ENCODE measurements at places on chromosomes 2 and 18.

DNA sequence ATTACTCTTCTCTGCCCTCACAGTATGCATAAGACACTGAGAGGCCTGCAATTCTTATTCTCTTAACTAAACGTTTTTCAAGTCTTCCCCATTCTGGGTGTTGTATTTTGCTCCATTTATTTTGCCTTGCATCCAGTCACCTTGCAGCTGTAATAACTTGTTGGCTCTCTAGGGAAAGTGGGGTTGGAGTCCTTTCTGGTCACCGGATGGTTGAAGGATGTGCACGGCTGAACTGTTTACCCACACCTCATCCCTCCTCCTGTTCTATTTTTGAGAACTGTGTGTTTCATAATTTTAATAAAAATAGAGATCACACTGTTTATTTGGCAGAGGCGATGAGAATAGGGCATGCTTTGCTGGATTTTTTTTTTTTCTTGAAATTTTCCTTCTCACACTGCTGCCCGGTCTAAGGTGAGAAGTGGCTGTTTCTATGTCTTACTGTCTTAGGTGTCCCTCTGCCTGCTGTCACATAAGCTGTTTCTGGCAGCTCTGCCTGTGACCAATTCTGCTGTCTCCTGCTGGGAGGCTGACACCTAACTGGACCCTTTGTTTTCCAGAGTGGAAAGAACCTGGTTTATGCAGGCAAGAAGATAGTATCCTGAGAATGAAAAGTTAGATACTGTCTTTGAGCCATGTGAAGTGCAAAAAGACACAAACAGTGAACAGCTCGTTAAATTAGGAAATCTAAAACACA is 342.6 kb downstream of the DPP10 start:
- DNase-seq: no peak

GRCh38 chr2:98034745-98035144 is 39.0 kb upstream of the TMEM131 start:
- no peak for DNase-seq

DNA sequence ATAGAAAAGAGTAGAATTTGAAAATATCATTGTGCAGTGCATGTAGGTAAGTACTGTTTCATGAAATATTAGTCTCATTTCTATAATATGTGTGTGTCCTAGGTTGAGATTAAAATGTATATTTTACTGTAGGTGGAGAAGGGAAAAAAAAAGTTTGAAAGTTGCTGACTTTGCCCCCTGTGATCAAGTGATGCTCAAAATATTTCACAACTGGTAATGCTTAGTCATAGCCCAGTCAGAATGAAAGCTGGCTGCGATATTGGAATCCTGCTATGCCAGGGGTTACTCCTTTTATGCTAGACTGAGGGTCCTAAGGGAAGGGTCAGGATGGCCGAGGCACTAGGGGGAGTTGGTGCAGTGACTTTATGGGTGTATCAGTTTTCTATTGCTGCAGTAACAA is 19.5 kb upstream of the CFAP36 start:
- DNase-seq: peak; percentile 67

- DNase-seq: no peak
Measured at GRCh38 chr2:127609031-127609751, 36.8 kb upstream of the GPR17 start.

GRCh38 chr2:191486584-191487320 is 191.2 kb upstream of the NABP1 start:
- peak; percentile 96 for DNase-seq

DNA sequence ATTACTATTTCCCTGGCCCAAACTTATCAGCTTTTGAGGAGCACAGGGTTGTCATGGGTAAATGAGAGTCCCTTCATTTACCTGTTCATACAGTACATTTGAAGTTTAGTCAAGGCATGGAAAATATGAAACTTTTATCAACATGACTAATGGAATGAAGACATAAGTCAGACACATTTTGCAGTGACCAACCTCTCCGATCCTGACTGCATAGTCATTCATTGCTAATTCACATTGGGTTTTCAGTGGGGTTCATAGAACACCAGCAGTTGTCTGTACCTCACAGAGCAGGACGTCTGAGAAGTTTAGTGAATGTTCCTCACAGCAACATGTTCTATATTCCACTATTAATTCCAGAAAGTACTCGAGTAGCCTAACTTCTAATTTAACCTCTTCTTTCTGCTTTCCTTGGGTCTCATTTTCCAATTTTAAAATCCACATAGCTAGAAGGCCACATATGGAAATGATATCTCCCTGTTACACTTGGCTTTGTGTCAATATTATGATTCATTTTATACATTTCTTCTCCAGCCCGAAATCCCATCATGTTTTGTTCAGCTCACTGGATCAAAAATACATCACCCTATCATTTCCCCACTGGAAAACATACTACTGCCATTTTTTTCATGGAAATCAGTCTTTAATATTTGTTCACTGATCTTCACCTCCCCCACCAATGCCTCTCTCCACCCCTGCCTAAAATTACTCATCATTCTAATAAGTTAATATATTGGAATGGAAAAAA is 65.9 kb downstream of the CDH20 start:
- no peak for DNase-seq

- DNase-seq: no peak
Measured at GRCh38 chr2:145723872-145724271, 1204.0 kb upstream of the ZEB2 start.
